Endodermal cell (in vitro differentiated cells): ENCODE measurements at places on chromosomes 1 and 21. TPM values are rescaled to one million over a fixed set of nuclear protein-coding genes. Genes with fewer than 3 reads are reported as not detected.

DNA sequence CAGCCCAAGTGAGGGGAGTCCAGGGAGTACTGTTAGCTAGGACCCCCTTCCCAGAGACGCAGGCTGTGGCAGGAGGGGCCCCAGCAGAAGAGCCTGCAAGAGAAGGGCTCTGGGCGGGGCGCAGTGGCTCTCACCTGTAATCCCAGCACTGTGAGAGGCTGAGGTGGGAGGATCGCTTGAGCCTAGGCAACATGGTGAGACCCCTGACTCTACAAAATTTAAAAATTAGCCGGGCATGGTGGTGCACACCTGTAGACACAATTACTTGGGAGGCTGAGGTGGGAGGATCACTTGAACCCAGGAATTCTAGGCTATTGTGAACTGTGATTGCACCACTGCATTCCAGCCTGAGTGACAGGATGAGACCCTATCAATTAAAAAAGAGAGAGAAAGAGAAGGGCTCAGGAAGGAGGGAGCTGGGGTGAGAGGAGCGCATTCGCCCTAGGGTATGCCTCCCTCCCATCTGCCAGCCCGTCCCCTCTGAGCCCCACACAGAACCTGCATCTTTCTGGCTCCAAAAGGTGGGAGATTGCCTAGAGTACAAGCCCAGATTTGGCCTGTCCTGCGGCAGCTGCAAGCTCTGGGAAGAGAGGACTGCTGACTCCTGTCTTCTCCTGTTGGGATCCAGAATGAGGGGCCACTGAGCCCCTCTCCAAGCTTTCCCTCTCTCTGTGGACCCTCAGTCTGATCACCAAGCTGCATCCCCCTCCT lies 3.6 kb downstream of the KCNQ4 start:
- H3K4me3 ChIP-seq = no peak overlapping the region
- H3K27me3 ChIP-seq = peaks cover 37% of the 10 kb centered on the region
- no peaks in the 10 kb centered on the region for H3K36me3 ChIP-seq

The SLC30A2 gene
- 0.07 TPM in 1 of 2 replicates, not detected in the other for total RNA-seq

The OR2L5 gene
- total RNA-seq = not detected in 3 replicates

The TXNIP gene
- total RNA-seq = 10.1 and 12.2 TPM in 2 replicates

The SPAG17 gene
- 5.7 and 6.3 TPM in 2 replicates for total RNA-seq

The RXFP4 gene
- total RNA-seq = not detected in 2 replicates
